ENCODE measurements at places on chromosomes 5 and 9. TPM values are rescaled to one million over a fixed set of nuclear protein-coding genes. Genes with fewer than 3 reads are reported as not detected.

PRDM12 gene
- total RNA-seq: not detected

- H3K27ac ChIP-seq: peak overlapping the region; percentile 87
- H3K27me3 ChIP-seq: no peaks in the 10 kb centered on the region
- peak overlapping the region; percentile 75 for H3K4me3 ChIP-seq
- peak; percentile 67 for DNase-seq
Observed at GRCh38 chr5:181223729-181224389, 778 bp downstream of the TRIM41 start.

ADCY2 gene
- not detected for total RNA-seq

DNA sequence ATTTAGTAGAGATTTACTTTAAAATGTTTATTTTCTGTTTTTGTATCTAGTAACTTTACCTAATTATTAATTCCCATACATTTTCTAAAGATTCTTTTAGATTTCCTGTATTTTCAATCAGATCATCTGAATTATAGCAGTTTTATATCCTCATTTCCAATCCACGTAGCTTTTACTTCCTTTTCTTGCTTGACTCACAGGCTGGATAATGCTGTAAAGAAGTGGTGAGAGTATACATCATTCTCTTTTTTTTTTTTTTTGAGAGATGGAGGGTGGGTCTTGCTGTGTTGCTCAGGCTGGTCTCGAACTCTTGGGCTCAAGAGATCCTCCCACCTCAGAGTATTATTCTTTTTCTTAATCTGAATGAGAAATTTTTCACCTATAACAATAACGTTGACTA is 11.2 kb upstream of the SETX start:
- no peaks in the 10 kb centered on the region for H3K36me3 ChIP-seq
- no peak overlapping the region for H3K4me3 ChIP-seq
- H3K27ac ChIP-seq: no peak overlapping the region
- no peak for DNase-seq
- H3K4me1 ChIP-seq: no peaks in the 10 kb centered on the region

DNA sequence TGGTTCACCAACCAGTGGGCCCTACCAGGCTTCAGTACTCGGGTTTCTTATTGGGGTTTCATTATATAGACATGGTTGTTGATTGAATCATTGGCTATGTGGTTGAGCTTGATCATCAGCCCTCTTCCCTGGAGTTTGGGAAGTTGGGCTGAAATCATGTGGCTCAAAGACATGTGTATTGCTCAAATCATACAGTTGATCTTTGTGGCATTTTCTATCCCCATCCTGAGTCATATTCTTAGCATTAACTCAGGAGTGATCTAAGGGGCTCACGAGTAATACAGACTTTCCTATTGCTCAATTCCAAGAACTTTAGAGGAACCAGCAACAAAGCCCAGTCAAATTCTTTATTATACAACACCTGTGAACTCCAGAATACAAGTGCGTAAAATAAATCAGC is 66.2 kb downstream of the SMC5 start:
- no peaks in the 10 kb centered on the region for H3K4me1 ChIP-seq
- H3K27me3 ChIP-seq: no peaks in the 10 kb centered on the region
- H3K4me3 ChIP-seq: no peak overlapping the region
- H3K27ac ChIP-seq: no peak overlapping the region

- no peaks in the 10 kb centered on the region for H3K27me3 ChIP-seq
- H3K27ac ChIP-seq: no peak overlapping the region
- H3K4me1 ChIP-seq: no peaks in the 10 kb centered on the region
- DNase-seq: no peak
- H3K4me3 ChIP-seq: no peak overlapping the region
Observed at GRCh38 chr5:44412286-44412685, 23.1 kb upstream of the FGF10 start.

DNA sequence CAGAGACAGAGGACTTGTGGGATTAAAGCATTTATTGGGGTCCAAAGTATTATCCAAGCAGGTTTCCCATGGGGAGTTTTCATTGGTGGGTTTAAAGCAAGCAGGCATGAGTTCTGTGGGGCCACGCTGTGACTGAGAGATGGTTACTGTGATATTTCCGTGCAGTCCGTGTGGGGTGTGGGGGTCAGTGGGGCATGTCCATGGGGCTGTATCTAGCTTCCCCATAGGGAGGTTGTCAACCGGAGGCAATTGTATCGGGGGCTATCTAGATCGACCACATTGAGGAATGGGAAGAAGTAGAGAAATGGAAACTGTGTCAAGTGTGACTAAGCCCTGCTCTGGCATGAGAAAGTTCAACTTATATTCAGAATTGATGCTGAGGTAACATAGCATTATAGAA is 7.1 kb upstream of the RPS23 start:
- DNase-seq: no peak
- H3K27me3 ChIP-seq: no peaks in the 10 kb centered on the region
- H3K4me1 ChIP-seq: no peaks in the 10 kb centered on the region
- H3K27ac ChIP-seq: no peak overlapping the region
- H3K4me3 ChIP-seq: no peak overlapping the region
- H3K36me3 ChIP-seq: no peaks in the 10 kb centered on the region

- no peaks in the 10 kb centered on the region for H3K36me3 ChIP-seq
- no peak for DNase-seq
- no peak overlapping the region for H3K27ac ChIP-seq
Observed at GRCh38 chr5:131983244-131983771, 28.1 kb downstream of the ACSL6 start.

- H3K36me3 ChIP-seq: no peaks in the 10 kb centered on the region
- no peak for DNase-seq
- no peak overlapping the region for H3K27ac ChIP-seq
- peaks cover 41% of the 10 kb centered on the region for H3K4me1 ChIP-seq
- no peak overlapping the region for H3K4me3 ChIP-seq
- H3K27me3 ChIP-seq: no peaks in the 10 kb centered on the region
Observed at GRCh38 chr5:160464466-160464797, 42.8 kb downstream of the PTTG1 start.

MYMK gene
- not detected for total RNA-seq

SPINK4 gene
- total RNA-seq: not detected

ADAMTS19 gene
- not detected for total RNA-seq

SLC31A2 gene
- total RNA-seq: 7.9 TPM

C9 gene
- not detected for total RNA-seq

CEL gene
- total RNA-seq: not detected

- no peak overlapping the region for H3K4me3 ChIP-seq
- H3K27ac ChIP-seq: no peak overlapping the region
- H3K36me3 ChIP-seq: no peaks in the 10 kb centered on the region
Observed at GRCh38 chr5:180975338-180975737, 13.3 kb upstream of the BTNL3 start.

MOB3B gene
- total RNA-seq: not detected

GRCh38 chr5:171424726-171425125 is 5.3 kb downstream of the FGF18 start:
- peaks cover 16% of the 10 kb centered on the region for H3K4me1 ChIP-seq
- no peak overlapping the region for H3K27ac ChIP-seq
- no peaks in the 10 kb centered on the region for H3K36me3 ChIP-seq
- H3K4me3 ChIP-seq: no peak overlapping the region
- peaks cover 16% of the 10 kb centered on the region for H3K27me3 ChIP-seq

BAAT gene
- total RNA-seq: not detected

DNA sequence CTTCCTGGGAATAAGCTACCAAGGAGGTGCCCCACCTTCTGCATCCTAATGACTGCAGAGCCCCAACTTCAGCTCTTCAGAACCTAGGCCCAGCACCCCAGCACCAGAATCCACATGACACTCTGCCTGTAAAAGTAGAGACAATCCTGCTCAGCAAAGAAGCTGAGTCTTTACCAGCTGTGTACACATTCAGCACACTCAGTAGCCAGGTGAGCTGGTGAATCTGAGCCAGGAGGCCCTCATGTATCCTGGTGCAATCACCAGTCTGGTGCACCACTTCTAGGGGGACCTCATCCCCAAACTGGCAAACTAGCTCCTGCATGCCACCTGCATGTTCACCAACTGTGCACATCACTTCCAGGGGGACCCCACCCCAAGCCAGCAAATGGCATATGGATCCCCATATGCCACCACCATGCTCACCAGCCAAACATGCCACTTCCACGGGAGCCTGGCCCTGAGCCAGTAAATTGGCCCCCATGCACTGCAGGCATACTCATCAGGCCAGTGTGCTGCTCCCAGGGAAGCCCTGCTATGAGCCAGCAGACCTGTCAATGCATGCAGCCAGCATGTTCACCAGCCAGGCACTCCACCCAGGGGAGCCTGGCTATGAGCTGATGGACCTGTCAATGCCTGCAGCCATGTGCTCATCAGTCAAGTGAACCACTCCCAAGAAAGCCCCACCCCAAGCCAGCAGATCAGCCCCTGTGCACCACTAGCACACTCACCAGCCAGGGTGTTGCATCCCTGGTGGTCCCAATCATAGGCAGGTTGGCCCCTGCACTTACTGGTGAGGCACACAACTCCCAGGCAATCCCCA is 15.6 kb upstream of the BTNL9 start:
- H3K4me3 ChIP-seq: no peak overlapping the region
- no peaks in the 10 kb centered on the region for H3K4me1 ChIP-seq
- H3K27me3 ChIP-seq: no peaks in the 10 kb centered on the region
- H3K27ac ChIP-seq: no peak overlapping the region
- DNase-seq: no peak

GRCh38 chr5:98804066-98804465 is 30.6 kb downstream of the RGMB start:
- H3K4me1 ChIP-seq: no peaks in the 10 kb centered on the region
- H3K36me3 ChIP-seq: no peaks in the 10 kb centered on the region
- no peak overlapping the region for H3K4me3 ChIP-seq

DNA sequence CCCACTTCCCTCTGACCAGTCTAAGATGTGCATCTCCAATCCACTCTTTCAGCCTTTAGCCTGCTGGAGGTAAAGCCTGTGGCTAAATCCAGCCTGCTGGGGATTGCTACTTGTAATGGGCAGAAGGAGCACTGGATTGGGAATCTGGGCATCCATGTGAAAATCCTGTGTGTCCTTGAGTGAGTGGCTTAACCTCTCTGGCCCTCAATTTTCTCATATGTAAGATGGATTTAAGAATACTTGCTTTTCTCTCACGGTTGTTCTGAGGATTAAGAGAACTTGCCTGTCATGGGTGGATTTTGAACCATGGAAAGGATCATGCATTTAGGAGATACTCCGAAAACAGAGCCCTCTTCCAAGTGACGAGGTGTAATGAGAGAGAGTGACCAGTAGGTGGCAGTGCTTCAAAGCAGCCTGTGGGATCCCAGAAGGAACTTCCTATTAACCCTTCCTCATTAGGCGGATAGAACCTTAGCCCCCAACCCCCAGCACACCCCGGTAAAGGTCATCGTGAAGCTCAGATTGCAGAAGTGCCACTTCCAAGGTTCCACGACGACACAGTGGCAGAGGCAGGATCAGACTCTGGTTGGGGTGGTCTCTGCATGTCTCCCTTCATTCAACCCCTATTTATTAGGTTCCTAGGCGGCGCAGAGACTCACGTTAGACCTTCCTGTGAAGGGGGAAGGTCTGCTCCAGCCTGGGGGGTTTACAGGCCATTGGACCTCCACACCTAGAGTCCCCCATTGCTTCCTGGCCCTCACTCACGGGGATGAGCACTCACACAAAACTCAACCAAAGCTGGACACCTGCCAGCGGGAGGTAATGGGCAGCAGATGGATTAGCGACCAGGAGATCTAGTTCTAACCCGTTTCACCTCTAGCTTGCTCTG is 68.7 kb upstream of the ZNF618 start:
- H3K27me3 ChIP-seq: no peaks in the 10 kb centered on the region
- H3K27ac ChIP-seq: no peak overlapping the region
- H3K4me3 ChIP-seq: no peak overlapping the region
- peaks cover 2% of the 10 kb centered on the region for H3K4me1 ChIP-seq
- no peak for DNase-seq
- H3K36me3 ChIP-seq: no peaks in the 10 kb centered on the region

PRPF4 gene
- total RNA-seq: 29.9 TPM

MARCOL gene
- total RNA-seq: not detected

OBP2B gene
- total RNA-seq: not detected

DNA sequence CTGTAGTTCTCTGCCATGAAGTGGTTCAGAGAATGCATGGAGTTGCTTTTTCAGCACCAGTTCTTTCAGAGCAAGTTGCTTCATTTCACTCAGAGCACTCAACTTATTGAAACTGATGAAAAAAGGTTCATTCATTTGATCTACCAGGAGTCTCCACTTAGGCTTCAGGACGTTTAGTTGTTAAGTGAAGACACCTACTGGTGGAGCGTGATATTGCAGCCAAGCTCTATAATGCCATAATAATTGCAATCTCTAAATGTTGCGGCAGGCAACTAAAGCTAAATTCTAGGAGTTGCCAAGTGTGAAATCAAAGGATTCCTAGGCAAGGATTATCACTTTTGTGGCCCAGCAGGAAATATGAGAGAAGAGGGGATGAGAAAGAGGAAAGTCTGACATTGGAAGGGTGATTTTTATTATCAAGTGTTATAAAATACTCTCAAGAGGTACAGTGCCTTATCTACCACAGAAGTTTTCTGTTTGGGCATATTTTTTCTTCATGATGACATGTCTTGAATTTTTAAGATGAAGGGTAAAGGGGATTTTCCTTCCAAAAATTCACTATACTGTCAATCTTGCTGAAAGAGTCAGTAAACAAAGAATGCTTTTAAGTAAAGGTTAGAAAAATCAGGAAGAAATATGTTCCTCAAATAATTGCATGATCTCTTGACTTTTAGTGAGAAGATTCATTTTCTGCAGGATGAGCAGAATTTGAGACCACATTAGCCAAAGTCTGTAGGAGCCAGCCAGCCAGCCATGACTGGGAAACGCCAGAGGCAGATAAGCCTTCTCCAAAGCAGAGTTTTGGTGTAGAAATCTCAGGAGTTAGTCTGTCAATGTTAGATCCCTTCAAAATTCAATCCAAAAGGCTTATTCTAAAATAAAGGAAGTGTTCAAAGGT is 83.4 kb downstream of the SH3PXD2B start:
- H3K4me3 ChIP-seq: no peak overlapping the region
- no peak overlapping the region for H3K27ac ChIP-seq
- H3K27me3 ChIP-seq: no peaks in the 10 kb centered on the region
- H3K4me1 ChIP-seq: no peaks in the 10 kb centered on the region

- no peak overlapping the region for H3K4me3 ChIP-seq
- no peaks in the 10 kb centered on the region for H3K27me3 ChIP-seq
- no peak overlapping the region for H3K27ac ChIP-seq
Observed at GRCh38 chr9:125839317-125839716, 92.1 kb downstream of the PBX3 start.

DNA sequence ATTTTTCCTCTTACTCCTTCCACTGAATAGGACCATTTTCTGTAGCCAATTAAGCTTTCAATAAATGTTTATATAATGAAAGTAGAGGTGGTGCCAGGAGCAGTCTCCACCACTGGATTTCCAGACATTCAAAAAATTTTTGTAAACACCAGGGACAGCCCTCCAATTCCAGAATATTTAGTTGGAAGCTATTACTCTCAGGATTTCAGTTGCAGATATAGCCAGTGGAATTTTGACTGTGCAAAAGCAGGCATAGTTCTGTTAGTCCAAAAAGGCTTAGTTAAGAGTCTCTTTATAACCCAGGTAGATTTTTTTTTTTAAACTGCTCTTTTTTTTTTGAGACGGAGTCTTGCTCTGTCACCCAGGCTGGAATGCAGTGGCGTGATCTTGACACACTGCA is 138.1 kb upstream of the DMRT1 start:
- no peak overlapping the region for H3K27ac ChIP-seq
- no peaks in the 10 kb centered on the region for H3K36me3 ChIP-seq
- peaks cover 11% of the 10 kb centered on the region for H3K4me1 ChIP-seq
- H3K27me3 ChIP-seq: no peaks in the 10 kb centered on the region
- no peak overlapping the region for H3K4me3 ChIP-seq
- no peak for DNase-seq

ECPAS gene
- 35.7 TPM for total RNA-seq

PRDM9 gene
- total RNA-seq: not detected
